ENCODE measurements at places on chromosomes 5 and 9.

DNA sequence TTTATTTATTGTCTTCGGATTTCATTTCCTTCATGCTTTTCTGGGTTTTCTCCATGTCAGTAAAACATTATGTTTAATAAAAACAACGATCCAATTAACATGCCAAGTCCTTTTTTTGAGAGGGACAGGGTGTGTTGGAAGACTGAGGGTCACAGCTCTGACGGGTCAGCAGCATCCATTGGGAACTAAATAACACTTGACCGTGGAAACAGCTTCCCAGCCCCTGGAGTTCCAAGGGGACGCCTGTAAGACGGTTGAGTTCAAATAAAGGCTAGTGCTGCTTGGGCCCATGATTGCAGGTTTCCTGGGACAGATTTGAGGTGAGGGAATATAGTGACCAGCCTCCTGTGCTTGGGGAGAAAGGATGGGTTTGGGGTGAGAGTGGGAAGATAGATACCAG, 30.4 kb upstream of the NEURL1B start:
- no peak overlapping the region for H3K27ac ChIP-seq
- H3K36me3 ChIP-seq = no peaks in the 10 kb centered on the region
- H3K4me3 ChIP-seq = no peak overlapping the region
- H3K27me3 ChIP-seq = peaks cover 11% of the 10 kb centered on the region
- ATAC-seq = no peak

DNA sequence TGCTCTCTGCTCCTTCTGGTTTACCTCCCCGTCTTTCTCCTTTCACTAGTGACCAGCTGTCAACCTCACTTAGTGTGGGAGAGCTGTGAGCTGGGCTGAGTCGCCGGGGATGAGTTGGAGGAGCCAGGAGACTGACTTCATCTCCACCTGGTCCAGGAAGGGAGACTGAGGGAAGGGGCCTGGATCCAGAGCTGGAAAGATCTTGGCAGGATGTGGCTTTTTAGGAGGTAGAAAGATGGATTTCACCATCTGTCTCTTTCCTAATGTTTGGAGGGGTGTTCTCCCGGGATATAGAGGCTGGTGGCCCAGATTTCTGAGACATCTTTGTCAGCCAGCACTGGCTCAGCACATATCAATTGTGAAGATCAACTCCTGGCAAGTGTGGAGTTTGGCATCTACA, 37.1 kb upstream of the TNC start:
- H3K27ac ChIP-seq = no peak overlapping the region
- no peaks in the 10 kb centered on the region for H3K4me1 ChIP-seq
- no peak for ATAC-seq
- H3K27me3 ChIP-seq = no peaks in the 10 kb centered on the region

DNA sequence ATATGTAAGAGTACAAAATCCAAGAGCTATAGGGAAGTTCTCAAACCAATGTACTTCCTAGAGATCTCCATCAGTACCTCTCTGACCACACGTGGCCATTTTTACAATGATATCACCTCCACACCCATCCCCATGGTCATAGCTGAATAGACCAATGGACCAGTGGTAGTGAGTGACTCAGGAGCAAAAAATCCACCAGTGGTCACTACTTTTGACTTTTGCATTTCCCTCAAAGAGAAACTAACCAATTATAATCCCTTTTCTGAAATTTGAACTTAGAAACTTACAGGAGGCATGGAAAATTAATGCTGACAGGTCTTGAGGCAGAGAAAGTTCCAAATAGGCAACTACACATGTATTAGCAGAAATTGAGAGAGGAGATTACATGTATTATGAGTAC, 238.4 kb downstream of the TRPM3 start:
- H3K4me1 ChIP-seq = no peaks in the 10 kb centered on the region
- no peak for ATAC-seq
- H3K27ac ChIP-seq = no peak overlapping the region
- no peaks in the 10 kb centered on the region for H3K36me3 ChIP-seq

- H3K36me3 ChIP-seq = no peaks in the 10 kb centered on the region
- no peaks in the 10 kb centered on the region for H3K4me1 ChIP-seq
- no peak for ATAC-seq
These were observed 266.5 kb downstream of the MSX2 start for GRCh38 chr5:174990909-174991308.

GRCh38 chr9:73872701-73873100, 624.4 kb upstream of the RORB start:
- H3K4me1 ChIP-seq = no peaks in the 10 kb centered on the region
- H3K4me3 ChIP-seq = no peak overlapping the region
- H3K27me3 ChIP-seq = no peaks in the 10 kb centered on the region
- no peaks in the 10 kb centered on the region for H3K36me3 ChIP-seq
- no peak overlapping the region for H3K27ac ChIP-seq
- no peak for ATAC-seq

- no peaks in the 10 kb centered on the region for H3K27me3 ChIP-seq
- H3K4me1 ChIP-seq = peaks cover 61% of the 10 kb centered on the region
- H3K27ac ChIP-seq = peak overlapping the region; percentile 98
- peaks cover 6% of the 10 kb centered on the region for H3K36me3 ChIP-seq
- ATAC-seq = peak; percentile 90
- peak overlapping the region; percentile 90 for H3K4me3 ChIP-seq
These were observed 1111.8 kb downstream of the TAF11L14 start for GRCh38 chr5:18745988-18746615.

- H3K4me3 ChIP-seq = peak overlapping the region; percentile 77
- no peaks in the 10 kb centered on the region for H3K36me3 ChIP-seq
- H3K27ac ChIP-seq = peak overlapping the region; percentile 49
- ATAC-seq = peak; percentile 9
These were observed 882 bp downstream of the CERCAM start for GRCh38 chr9:128421482-128421996.

- no peaks in the 10 kb centered on the region for H3K36me3 ChIP-seq
- H3K27me3 ChIP-seq = no peaks in the 10 kb centered on the region
- H3K4me1 ChIP-seq = peaks cover 22% of the 10 kb centered on the region
- no peak overlapping the region for H3K27ac ChIP-seq
- no peak for ATAC-seq
- H3K4me3 ChIP-seq = no peak overlapping the region
These were observed 63.3 kb downstream of the ZNF366 start for GRCh38 chr5:72443883-72444282.

DNA sequence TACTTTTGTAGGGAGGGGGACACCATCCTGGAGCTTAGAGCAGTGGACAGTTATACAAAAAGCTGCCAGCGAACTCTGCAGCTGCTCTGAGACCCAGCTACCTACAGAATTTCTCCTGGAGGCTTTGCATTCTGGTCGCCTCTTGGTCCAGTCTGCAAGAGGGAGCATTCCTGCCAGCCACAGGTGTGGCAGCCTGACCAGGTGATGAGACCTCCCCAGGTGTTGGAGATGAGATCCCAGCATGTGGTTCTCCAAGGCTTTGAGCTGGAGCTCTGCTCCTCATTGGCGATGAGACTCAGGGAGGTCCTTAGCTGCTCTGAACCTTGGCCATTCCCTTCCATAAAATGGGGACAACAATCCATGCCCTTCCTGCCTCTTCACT, 69.3 kb downstream of the RGS3 start:
- H3K27me3 ChIP-seq = no peaks in the 10 kb centered on the region
- no peak overlapping the region for H3K4me3 ChIP-seq
- no peak overlapping the region for H3K27ac ChIP-seq
- H3K4me1 ChIP-seq = peaks cover under 1% of the 10 kb centered on the region
- no peaks in the 10 kb centered on the region for H3K36me3 ChIP-seq
- ATAC-seq = no peak

- no peaks in the 10 kb centered on the region for H3K4me1 ChIP-seq
- no peak for ATAC-seq
- H3K27me3 ChIP-seq = no peaks in the 10 kb centered on the region
- no peak overlapping the region for H3K4me3 ChIP-seq
- H3K36me3 ChIP-seq = no peaks in the 10 kb centered on the region
- no peak overlapping the region for H3K27ac ChIP-seq
These were observed 475.7 kb downstream of the CCDC171 start for GRCh38 chr9:16028548-16028947.

GRCh38 chr9:107337676-107338590, 54.9 kb downstream of the RAD23B start:
- H3K4me3 ChIP-seq = no peak overlapping the region
- no peak overlapping the region for H3K27ac ChIP-seq
- H3K36me3 ChIP-seq = peaks cover 24% of the 10 kb centered on the region
- H3K4me1 ChIP-seq = peaks cover 7% of the 10 kb centered on the region
- no peaks in the 10 kb centered on the region for H3K27me3 ChIP-seq
- no peak for ATAC-seq

GRCh38 chr5:163373436-163374084, 63.8 kb upstream of the CCNG1 start:
- no peak for ATAC-seq
- H3K4me3 ChIP-seq = no peak overlapping the region
- no peak overlapping the region for H3K27ac ChIP-seq
- H3K4me1 ChIP-seq = no peaks in the 10 kb centered on the region

- ATAC-seq = no peak
- H3K4me3 ChIP-seq = no peak overlapping the region
- no peaks in the 10 kb centered on the region for H3K36me3 ChIP-seq
- H3K27ac ChIP-seq = no peak overlapping the region
- H3K4me1 ChIP-seq = no peaks in the 10 kb centered on the region
These were observed 18.7 kb downstream of the HMCN2 start for GRCh38 chr9:130284249-130284625.

DNA sequence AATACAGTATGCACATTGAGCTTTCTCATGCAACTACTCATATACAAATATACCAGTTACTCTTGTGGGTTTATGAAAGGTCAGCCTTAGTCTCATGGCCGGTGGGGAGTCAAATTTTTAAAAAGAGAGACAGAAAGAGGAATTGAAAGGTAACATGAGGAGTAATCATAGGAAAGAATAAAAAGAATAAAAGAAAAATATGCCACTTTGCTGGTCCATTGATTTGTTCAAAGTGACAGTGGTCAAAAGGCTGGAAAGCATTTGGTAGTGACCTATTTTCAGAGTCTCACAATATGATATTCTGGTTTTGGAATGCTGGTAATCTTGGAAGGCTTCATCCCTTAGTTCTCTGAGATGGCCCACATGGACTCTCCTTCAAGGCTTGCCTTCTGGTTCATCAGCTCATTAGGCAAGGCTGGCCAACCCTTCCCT, 67.0 kb downstream of the ZNF366 start:
- no peaks in the 10 kb centered on the region for H3K36me3 ChIP-seq
- no peak overlapping the region for H3K4me3 ChIP-seq
- H3K4me1 ChIP-seq = peaks cover 17% of the 10 kb centered on the region
- H3K27ac ChIP-seq = no peak overlapping the region

DNA sequence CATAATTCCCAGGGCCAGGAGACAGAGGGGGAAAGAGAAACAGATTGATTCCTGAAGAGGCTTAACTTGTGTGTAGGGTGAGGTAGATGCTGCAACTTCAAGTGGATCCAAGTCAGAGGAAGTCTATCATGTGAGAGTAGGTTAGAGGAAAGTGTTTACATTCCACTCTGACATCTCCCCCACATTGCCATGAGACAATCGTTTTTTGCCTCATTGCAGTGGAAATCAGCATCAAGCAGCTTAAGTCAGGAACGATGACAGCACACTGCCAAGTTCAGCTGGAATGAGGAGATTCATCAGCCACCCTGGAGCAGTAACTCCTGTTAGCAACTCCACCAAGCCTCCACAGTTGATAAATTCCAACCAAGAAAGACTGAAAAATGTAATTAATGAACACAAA, 689.7 kb upstream of the MEF2C start:
- H3K4me1 ChIP-seq = no peaks in the 10 kb centered on the region
- no peak overlapping the region for H3K27ac ChIP-seq
- H3K27me3 ChIP-seq = no peaks in the 10 kb centered on the region
- H3K4me3 ChIP-seq = no peak overlapping the region
- H3K36me3 ChIP-seq = no peaks in the 10 kb centered on the region

GRCh38 chr9:127977884-127978647, 2.7 kb downstream of the EEIG1 start:
- ATAC-seq = no peak
- H3K27ac ChIP-seq = peak overlapping the region; percentile 94
- H3K4me1 ChIP-seq = peaks cover 76% of the 10 kb centered on the region
- peaks cover 32% of the 10 kb centered on the region for H3K36me3 ChIP-seq
- no peaks in the 10 kb centered on the region for H3K27me3 ChIP-seq
- peak overlapping the region; percentile 99 for H3K4me3 ChIP-seq

DNA sequence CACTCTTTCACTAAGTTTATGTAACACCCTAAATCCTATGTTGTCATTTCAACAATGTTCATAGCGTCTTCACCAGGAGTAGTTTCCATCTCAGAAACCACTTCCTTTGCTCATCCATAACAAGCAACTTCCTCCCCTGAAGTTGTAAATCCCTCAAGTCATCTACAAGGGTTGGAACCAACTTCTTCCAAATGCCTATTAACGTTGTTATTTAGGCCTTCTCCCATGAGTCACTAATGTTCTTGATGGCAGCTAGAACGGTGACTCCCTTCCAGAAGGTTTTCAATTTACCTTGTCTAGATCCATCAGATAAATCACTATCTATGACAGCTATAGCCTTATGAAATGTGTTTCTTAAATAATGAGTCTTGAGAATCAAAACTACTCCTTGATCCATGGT, 73.3 kb upstream of the TARS1 start:
- H3K4me1 ChIP-seq = no peaks in the 10 kb centered on the region
- H3K27me3 ChIP-seq = no peaks in the 10 kb centered on the region
- H3K4me3 ChIP-seq = no peak overlapping the region
- no peaks in the 10 kb centered on the region for H3K36me3 ChIP-seq
- ATAC-seq = no peak

- peaks cover 16% of the 10 kb centered on the region for H3K27me3 ChIP-seq
- no peak for ATAC-seq
- H3K36me3 ChIP-seq = no peaks in the 10 kb centered on the region
- no peak overlapping the region for H3K27ac ChIP-seq
- no peaks in the 10 kb centered on the region for H3K4me1 ChIP-seq
These were observed 142.2 kb downstream of the DCP2 start for GRCh38 chr5:113118765-113119164.

DNA sequence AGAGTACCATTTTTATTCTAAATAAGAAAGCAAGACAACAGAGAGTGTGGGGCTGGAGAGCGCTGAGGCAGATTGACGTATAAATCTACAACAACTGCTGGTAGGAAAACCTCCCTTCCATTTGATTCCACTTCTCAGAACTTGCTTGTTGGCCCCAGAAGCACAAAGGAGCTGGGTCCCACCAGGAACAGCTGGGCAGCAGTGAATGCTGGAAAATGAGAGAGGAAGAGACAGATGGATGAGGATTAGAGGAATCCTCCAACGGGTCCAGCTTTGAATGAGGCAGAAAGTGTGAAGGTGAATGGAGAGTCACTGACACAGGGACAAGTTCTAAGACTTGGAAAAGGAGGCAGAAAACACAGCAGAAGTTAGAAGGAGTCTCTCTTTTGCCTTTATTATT, 14.8 kb downstream of the TAS2R1 start:
- no peak overlapping the region for H3K27ac ChIP-seq
- H3K27me3 ChIP-seq = no peaks in the 10 kb centered on the region
- H3K36me3 ChIP-seq = no peaks in the 10 kb centered on the region
- H3K4me3 ChIP-seq = no peak overlapping the region
- ATAC-seq = no peak
- H3K4me1 ChIP-seq = no peaks in the 10 kb centered on the region

DNA sequence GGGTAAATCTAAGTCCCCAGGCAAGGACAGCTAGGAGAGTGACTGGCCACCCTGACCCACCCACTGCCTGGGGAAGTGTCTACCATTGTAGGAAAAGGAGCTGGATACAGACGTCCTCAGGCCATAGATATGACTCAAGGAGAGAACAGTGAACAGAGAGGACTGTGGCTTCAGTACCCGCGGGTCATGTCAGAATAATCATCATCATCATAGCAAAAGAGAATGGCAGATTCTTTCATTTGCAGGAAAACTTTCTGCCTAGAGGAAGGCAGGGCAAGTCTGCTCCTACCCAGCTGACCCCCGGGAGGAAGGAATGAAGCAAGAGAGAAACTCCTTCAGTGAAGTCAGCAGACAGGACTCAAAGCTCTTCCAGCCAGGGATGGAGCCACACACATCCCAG, 52.2 kb upstream of the UBTD2 start:
- H3K36me3 ChIP-seq = no peaks in the 10 kb centered on the region
- H3K4me3 ChIP-seq = no peak overlapping the region
- peaks cover 54% of the 10 kb centered on the region for H3K27me3 ChIP-seq
- H3K4me1 ChIP-seq = no peaks in the 10 kb centered on the region

All from stimulated activated memory B cell treated with anti-CD40 and anti-IgM and Interleukin-4, amounts not matched to agents 10 μg/mL and 1 μg/mL and 100 μg/mL, for 72 hours (primary cell).